ENCODE measurements at places on chromosomes 11 and 22.

GRCh38 chr11:115993590-115993989, 489.4 kb upstream of the CADM1 start:
- DNase-seq, result no peak

GRCh38 chr22:36937319-36938027, 24.0 kb downstream of the CSF2RB start:
- DNase-seq, result no peak

GRCh38 chr22:32985899-32986765, 72.0 kb downstream of the SYN3 start:
- peak; percentile 25 for DNase-seq

GRCh38 chr11:119338318-119338890, 2.3 kb downstream of the C1QTNF5 start:
- DNase-seq, result peak; percentile 70

DNA sequence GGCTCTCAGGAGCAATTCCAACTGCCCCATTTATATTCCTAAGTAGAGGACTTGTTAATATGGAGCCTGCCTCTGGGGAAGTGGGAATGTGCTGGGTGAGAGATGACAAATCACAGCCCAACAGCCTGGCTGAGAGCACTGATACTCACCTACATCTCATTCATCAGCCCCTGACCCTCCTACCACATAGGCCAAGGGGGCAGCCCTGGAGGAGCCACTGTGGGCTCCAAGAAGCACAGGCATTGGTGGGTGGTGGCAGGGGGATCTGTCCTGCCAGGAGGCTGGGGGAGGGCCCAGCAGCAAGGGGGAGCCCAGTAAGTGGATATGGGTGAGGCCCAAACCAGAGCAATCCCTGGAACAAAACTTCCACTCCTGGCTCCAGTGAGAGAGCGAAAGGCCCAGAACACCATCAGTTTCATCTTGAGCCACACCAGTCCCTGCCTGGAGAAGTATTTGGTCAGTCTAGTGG, 79.7 kb downstream of the BUD13 start:
- DNase-seq, result no peak

DNA sequence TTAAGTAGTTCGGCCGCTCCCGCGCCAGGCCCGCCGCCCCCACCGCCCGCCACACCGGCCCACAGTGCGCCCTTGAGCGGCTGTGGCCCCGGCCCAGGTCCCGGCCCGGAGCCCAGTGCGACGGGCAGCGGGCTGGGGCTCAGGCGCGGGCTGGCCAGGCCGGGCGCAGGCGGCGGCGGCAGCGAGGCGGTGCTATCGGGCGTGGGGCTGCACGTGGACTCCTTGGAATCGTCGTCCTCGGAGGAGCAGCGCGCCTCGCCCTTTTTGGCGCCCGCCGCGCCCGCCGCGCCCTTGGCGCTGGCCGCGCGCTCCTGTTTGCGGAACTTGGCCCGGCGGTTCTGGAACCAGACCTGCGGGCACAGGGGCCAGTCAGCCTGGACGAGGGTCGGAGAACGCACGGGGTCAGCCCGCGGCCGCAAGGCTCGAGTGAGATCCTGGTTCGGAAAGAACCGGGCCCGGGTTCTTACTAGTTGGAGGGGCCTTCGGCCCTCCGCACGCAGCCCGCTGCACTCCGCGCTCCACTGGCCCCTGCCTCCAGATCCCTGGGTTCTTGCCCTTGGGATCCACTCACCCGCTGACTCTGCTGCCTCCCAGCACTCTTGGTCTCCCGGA, 4.0 kb downstream of the PHOX2A start:
- DNase-seq, result no peak

DNA sequence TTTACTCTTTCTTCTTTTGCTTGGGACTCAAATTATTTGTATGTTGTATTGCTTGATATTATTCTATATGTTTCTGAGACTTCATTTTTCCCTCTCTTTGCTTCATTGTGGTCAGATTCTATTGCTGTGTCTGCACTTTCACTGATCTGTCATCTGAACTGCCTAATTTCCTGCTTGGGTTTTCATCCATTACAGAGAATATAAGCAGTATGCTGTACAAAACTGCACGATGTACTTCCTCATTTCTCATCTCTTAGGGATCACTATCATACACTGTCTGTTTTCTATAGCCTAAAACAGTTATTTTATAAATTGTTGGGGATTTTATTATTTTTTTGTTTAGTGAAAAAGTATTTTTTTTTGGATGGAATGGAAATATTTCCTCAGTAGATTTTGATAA, 736.7 kb upstream of the ANO5 start:
- no peak for DNase-seq

DNA sequence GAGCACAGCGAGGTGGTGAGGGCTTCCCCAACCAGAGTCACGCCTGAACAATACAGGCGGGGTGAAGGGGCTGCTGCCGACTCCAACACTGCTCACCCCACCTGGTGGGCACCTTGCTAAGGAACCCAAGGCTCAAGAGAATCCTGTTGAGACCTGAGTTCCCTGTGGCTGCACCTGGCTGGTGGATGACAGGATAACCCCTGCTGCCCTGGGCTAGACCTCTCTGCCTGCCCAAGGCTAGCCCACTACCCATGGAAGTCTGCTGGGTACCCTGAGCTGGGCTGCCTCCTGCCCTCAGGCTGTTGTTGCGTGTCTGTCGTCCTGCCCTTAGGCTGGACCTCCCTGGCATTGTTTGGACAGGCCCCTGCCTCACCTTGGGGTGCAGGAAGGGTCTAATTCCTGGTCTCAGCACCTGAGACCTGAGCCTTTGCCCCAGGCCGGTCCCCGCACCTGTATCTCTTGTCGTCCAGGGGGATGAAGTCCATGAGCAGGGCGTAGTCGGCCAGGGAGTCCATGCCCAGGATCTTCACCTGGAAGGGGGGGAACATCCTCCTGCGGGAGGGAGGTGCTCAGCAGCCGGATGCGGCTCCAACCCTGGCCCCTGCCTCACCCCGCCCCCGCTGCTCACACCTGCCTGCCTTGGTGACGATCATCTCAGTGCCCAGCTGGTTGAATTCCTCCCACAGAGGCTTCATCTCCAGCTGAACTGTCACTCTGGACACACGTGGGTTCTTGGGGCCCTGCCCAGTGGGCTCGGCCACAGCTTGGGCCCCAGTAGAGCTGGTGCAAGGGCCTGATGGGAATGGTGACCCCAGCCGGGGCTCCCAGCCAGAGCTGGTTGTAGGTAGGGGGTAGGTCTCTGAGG, 4.9 kb upstream of the NUDT8 start:
- no peak for DNase-seq

- DNase-seq, result peak; percentile 18
Measured at GRCh38 chr11:44793350-44794090, 66.8 kb downstream of the TSPAN18 start.

DNA sequence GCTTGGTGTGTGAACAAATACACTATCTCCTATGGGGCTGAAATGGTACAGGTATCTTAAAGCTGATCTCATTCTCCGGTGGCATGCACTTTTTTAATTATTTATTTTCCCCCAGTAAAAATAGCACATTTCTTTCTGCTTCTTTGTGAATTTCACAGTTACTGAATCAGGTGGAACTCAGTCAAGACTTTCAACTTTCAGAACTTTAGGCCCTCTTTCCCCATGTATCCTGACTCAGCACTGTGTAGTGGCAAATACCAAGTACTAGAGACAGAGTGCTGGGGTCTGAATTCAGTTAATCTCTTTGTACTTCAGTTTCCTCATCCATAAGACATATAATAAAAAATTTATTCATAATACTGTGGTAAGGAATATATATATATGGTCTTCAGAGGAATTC, 223.9 kb downstream of the CSNK2A3 start:
- no peak for DNase-seq
